Globus pallidus (tissue), 1 donor: ENCODE measurements at places on chromosomes 11 and 22.

DNA sequence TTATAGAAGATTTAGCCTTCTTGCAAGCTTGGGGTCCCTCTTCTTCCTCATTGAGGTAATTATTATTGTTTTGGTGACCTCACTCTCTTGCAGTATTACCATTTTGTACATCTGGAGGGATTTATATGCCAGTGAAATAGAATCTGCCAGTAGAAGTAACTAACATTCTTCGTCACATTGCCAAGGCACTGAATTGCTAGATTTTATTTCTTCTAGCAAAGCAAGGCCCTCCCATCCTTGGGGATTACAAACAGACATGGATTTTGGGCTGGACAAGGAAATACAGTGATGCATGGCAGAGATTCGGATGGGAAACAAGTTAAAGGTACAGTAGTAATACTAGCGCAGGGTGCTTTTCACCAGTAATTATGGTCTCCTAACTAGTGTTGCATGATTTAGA, 7.8 kb downstream of the ADAMTS15 start:
- DNase-seq, result no peak

- DNase-seq, result peak; percentile 23
These were observed 49.7 kb upstream of the TTLL12 start for GRCh38 chr22:43236411-43237166.

GRCh38 chr11:46696212-46696558, 4.2 kb downstream of the ARHGAP1 start:
- DNase-seq, result peak; percentile 98

DNA sequence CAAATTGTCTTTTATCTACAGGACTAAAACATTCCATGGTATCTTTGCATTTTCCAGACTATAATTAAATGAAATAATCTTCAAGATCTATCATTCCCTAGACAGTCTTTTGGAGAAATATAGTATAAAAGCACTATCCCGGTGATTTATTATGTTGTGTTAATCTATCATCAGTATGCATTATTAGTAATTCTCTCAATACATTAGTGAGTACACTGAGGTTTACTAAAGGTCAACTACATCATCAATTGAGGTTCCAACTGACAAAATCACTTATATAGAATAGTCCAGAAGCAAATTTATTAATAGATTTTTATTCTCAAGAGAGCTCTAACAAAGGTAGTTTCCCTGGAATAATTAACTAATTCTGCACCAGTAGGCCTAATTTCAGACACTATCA, 169.6 kb downstream of the KCNA4 start:
- no peak for DNase-seq

DNA sequence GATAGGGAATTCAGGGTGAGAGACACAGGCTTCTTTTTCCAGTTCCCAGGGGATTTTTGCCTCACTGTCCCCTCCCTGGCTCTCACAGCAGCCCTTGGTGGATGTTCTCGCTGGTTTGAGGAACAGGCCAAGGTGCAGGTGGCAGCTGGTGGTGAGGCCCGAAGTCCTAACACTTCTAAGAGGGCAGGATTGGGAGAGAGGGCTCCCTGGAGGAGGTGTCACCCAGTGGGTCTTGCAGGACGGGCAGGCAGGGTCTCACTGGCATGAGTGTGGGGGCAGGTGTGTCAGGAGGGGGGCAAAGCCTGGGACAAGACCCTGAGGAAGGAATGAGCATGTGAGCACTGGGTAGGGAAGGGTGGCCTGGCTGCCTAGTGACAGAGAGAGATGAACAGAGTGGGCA, 9.2 kb downstream of the ADORA2A start:
- no peak for DNase-seq

DNA sequence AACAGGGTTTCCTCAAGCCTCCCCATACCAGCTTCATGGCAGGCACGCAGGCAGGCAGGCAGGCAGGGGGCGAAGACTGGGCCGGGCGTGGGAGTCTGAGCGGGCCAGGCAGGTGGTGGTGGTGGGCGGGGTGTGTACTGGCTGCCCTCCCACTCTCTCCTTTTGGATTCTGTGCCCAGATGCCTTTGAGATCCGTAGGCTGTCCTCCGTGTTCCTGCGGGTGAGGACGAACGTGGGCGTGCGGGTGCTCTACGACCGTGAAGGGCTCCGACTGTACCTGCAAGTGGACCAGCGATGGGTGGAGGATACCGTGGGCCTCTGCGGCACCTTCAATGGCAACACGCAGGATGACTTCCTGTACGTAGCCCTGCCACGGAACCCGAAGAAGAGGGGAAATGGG, 23.0 kb downstream of the OTOG start:
- DNase-seq, result no peak

GRCh38 chr11:74004759-74005615, 3.9 kb downstream of the UCP3 start:
- DNase-seq, result no peak

GRCh38 chr11:123194337-123195187, 486 bp downstream of the CLMP start:
- DNase-seq, result no peak

- no peak for DNase-seq
These were observed 53.7 kb downstream of the CD6 start for GRCh38 chr11:61024938-61025820.

DNA sequence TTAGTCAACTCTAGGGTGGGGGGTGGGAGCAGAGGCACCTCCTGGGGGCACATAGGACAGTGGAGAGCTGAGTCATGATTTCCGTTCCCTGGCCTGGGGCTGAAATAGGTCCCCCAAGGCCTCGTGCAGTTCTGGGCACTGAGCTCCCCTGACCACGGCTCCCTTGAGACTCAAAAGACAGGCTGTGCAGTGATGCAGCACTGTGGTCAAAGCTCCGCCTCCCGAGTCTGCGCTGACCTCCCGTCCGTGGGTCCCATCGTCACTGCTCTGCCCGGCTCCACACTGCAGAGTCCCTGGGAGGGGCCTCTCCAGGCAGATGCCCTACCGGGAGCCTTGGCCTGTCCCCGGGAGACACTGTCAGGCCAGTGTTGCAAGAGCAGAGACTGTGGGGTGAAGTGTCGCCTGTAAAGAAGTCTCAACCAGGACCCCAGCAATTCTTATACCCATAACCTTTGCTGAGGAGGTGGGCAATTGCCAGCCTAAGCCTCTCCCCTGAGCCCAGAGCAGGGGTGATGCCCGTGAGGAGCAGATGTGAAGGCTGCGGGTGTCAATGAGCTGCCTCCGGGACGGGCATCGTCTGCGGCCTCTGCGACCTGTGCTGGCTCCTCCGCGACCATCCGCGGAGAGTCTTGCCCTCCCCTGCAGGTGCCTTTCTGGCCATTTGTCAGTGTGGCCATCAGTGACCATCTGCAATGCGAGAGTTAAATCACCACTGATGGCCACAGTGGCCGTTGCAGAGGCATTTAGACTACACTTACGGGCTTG, 877.3 kb downstream of the BRD1 start:
- DNase-seq, result no peak

DNA sequence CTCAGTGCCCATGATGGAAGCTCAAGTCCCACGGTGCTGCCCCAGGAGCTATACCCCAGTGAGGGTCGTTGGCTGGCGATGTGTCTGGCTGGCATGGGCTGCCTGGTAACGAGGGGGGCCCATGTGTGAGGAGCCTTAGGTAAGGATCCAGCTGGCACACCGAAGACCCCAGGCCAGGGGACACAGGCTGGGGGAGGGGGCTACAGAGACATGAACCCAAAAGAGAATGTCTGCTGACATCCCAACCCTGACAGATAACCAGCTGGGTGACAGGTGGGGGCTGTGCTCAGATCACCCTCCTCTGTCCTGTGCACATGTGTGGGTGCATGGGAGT, 39.2 kb downstream of the RTN4R start:
- no peak for DNase-seq

GRCh38 chr11:104725796-104726408, 172.4 kb downstream of the CASP12 start:
- no peak for DNase-seq

DNA sequence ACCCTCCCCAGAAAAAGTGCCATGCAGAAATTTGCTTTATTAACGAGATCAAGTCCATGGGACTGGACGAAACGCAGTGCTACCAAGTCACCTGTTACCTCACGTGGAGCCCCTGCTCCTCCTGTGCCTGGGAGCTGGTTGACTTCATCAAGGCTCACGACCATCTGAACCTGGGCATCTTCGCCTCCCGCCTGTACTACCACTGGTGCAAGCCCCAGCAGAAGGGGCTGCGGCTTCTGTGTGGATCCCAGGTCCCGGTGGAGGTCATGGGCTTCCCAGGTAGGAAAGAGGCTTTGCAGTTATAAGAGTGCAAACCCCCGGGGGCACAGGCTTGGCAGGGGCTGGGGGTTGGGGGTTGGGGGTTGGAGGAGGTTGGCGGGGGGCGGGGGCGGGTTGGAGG, 4.2 kb downstream of the APOBEC3H start:
- DNase-seq, result no peak

- DNase-seq, result no peak
These were observed 32.1 kb downstream of the APOL5 start for GRCh38 chr22:35749808-35750207.

DNA sequence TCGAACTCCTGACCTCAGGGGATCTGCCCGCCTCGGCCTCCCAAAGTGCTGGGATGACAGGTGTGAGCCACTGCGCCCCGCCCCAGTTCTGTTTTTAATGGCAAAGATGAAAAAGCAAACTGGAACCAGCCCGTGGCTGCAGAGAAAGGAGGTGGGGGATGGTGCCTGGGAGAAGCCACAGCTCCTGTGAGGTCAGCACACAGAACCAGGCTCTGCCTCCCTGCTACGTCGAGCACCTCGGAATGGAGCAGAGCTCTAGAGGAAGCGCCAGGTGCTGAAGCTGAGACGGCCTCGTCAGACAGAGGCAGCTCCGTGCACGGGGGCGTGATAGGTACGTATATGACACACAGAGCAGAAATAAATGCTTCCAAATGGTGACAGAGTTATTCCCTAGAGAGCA, 8.5 kb downstream of the DRD4 start:
- DNase-seq, result no peak

GRCh38 chr11:62863687-62864335, 16.9 kb upstream of the SLC3A2 start:
- DNase-seq, result no peak

- no peak for DNase-seq
These were observed 58.1 kb upstream of the NECTIN1 start for GRCh38 chr11:119787074-119787461.

DNA sequence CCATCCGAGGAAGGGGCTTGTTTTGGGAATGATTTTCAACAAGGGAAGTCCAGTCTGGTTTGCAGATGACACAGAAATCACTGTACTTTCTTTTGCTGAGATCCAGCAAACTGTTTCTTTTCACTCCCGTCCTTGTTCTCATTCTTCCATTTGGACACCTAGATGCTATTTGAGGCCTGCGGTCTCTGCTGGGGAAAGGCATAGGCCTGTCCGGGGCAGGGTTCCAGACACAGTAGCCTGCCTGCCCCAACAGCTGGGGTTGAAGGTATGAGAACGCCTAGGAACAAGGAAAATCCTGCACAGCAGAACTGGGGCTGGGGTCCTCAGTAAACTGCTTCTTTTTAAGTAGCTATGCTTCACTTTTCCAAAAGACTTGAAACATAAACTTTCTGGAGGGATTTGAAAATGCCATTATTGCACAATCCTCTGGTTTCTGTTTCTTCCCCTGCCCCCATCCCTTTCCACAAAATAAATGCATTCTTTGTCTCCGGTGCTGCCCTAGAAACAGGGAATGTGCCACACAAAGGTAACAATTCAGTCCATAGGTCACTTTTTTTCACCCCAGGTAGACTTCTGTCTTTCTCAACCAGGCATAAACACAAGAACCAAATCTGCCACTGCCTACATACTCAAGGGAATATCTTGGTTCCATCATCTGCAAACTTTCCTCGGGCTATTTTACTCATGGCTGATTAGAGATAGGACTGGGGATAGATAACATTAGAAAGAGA, 174.8 kb upstream of the MTMR2 start:
- no peak for DNase-seq

DNA sequence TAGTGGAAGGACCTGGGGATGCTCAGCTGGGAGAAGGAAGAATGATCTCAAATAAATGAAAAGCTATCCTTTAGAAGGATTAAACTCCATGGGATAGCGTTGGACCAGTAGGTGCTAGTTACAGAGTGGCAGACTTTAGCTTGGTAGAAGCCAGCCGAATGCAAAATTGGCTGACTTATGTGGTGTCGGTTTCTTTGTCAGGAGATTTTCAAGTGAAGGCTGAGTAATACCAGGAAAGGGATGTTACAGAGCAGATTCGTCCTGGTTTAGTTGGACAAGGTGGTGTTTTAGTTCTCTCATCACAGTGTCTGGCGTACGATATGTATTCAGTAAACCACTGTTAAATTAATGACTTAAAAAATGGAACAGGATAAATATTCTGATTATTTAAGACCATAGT, 26.0 kb downstream of the FDX1 start:
- DNase-seq, result no peak

- DNase-seq, result peak; percentile 47
These were observed 453.5 kb downstream of the OPCML start for GRCh38 chr11:133078591-133079404.

GRCh38 chr22:30325065-30325720, 1.5 kb downstream of the TBC1D10A start:
- no peak for DNase-seq

GRCh38 chr11:130436171-130436570, 7.8 kb upstream of the ADAMTS8 start:
- DNase-seq, result no peak

DNA sequence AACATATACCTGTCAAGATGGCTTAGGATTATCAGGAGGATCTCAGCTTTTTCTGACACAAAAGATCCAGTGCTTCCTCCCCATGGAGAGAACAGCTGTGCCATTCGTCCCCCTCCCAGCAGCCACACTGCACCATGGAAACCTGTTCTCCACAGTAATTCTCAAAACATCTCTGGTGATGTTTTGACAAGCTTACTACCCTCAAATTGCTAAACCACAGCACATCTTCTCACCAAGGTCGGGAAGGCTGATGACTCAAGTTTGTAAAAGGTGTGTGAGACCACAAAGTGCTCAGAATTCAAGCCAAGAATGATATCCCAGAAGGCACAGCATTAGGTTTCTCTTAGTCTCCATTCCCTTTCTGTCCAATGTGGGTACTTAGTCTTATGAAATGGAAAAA, 3.9 kb upstream of the RAB38 start:
- DNase-seq, result no peak

DNA sequence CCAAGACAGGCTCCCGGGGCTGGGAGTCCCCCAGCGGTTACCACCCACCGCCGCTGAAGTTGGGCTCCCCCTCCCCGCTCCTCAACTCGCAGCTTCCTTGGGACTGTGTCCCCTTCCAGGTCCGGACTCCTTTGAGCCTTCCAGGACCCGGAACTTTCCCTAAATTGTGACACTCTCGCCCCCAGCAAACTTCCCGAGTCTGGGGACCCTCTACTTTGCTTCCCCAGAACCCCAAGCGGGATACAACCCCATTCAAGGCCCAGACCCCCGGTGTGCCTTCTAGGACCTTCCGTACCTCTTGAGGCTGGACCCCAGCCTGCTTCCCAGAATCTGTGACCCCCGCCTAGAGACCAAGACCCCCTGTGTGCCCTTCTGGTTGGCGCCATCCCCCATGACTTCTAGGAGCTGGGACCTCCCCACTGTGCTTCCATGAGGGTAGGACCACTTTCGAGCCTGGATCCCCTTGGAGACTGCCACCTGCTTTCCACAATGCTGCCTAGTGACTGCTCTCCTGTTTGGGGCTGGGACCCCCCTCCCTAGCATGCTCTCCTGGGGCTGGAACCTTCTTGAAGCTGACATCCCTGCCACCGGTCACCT, 587 bp downstream of the MYRF start:
- DNase-seq, result no peak
